Activated CD4-positive, alpha-beta T cell treated with anti-CD3 and anti-CD28 coated beads, Interleukin-2, amount 10 ng/mL, durations not matched to agents 7 days and 5 days (primary cell): ENCODE measurements at places on chromosomes 5 and 9.

DNA sequence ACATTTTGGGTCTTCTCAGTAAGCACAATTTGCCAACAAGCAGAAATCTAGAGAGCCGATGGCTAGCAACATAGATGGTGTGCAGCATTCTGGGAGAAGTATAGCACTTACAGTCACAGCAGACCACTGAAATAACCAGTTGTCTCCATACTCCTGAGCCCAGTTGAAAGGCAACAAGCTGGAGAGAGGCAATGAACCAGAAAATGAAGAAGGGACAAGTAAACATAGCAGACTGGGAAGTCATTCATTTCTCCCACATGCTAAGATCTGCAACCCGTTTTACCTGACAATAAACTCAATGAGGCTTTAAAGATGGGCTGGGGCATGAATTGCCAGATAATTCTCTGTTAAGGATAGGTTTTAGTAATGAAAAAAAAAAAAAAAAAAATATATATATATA is 575.6 kb upstream of the GRAMD2B start:
- DNase-seq = no peak

DNA sequence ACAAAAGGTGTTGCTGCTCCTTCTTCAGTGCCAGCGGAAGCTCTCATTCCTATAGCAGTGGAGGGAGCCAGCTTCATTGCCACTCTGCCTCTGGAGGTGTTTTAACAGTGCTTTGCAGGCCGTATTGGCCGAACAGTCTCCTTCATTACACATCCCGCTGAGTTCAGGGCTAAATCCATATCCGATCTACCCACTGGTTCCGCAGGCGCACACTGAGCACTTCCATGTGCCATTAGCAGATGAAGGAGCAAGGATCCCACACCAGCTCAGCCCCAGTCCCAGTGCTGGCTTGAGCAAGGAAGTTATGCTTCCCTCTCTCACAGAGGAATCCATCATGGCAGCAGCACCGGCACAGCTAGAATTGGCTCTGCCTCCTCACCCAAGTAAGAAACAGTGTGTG is 121.2 kb upstream of the IRX2 start:
- DNase-seq = no peak

DNA sequence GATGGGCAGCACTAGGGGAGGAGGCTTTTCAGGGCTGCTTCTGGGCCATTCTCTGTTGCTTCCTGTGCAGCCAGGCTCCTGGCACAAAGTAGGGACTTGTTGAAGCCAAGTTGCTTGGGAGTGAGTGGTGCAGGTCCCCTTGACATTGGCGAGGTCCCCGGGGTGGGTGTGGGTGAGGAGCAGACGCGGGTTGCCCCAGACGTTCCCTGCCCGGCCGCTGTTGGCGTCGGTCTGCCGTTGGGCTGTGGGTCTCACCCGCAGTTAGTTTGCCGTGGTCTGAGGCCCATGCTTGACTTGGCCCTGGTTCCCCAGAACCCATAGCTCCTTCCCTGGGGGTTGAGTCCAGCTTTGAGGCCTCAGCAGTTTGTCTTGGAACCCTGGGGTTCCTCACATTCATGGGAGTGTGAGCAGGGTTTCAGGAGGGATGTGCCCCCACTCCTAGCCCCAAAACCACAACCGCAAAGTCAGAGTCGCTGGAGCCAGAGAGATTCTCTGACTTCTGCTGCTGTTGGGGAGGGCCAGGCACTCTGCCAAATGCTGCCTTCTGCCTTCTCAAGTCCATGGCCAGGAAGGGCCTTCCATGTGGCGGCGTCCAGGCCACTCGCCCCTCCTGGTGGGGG is 77.5 kb downstream of the RXRA start:
- DNase-seq = peak; percentile 36

DNA sequence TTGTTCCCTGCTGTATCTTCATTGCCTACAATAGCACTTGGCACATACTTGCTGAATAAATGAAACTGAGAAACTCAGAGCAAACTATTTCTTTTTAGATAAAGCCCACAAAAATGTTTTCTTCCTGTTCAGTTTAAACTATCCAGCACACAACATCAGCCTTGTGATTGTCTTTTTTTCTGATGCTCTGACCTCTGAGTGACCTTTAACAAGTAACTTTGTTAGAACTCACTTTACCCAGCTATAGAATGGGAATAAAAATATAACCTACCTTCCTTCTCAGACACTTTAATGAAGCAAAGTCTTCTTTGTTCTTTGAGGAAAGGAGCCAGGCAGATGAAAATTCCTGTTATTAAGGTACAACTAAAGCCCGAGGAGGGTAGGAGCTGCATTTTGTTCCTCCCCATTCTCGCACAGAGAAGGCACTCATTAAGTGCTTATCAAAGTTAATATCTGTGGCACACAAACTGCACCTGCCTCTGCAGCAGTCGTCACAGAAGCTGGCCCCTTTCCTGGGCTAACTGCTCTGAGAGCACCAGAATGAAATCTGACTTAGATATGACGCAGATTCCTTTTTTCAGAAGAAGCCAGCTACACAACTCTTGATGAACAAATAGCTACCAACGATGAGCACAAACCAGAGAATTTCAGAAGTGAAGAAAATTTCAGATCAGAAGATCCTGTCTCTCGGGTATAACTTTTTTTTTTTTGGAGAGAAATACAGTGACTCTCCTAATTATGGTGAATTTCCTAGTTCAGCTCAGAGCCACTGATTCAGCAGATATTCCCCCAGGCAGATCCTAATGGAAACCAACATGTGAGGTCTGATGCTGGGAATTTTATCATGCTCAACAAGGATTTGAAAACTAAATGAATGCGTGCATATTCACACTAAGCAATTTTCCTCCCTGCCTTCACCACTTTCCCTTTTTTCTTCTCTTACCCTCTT is 31.0 kb upstream of the NR3C1 start:
- peak; percentile 26 for DNase-seq

GRCh38 chr5:149278451-149279210 is 7.0 kb downstream of the AFAP1L1 start:
- DNase-seq = no peak

DNA sequence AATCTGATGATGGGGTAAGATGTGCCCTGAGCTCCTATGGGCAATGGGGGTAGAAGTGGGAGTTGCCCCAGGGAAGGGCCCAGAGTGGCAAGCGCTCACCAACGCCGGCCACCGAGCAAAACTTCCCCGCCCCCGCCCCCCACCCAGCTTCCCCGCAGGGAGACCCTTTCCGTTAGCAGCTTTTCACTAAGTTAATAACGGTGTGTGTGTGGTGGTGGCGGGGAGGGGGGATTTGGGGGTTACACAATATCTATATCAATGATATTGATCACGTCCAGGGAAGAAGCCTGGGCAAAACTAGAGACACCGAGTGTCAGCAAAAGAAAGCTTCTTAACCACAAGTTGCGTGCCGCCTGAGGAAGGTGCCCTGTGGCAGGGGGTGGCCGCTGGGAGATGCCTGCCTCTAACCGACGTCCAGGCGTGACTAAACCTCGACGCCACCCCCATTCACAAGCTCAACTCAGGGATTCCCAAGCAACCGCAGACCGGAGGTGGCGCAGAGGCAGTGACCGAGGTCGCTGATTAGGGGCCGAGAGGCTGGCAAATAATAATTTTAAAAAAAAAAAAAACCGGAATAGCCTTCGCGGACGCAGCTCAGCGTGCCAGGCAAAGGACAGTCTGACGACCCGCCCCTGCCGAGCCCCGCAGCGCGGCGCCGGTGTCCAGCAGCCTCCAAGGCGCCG is 222.6 kb downstream of the MEF2C start:
- DNase-seq = no peak

DNA sequence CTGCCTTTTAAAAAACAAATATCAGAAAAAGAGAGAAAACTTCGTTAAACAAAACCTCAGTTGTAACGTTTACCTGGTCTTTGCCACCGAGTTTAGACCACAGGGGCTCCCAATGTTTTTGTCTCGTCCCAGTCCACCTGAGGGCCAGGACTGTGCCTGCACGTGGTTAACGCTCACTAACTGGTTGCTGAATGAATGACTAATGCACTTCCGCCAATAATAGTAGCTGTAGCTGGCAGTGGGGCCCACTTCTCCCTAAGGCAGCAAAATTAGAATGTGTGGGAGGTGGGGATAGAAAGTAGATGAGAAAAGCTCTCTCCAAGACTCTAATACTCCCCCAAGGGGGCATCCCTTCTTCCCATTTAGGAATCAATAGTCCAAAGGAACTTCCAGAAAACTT is 29.1 kb upstream of the MED27 start:
- DNase-seq = no peak

- DNase-seq = no peak
Observed at GRCh38 chr5:153005711-153006110, 484.8 kb upstream of the GRIA1 start.

GRCh38 chr5:153938191-153938842 is 100.4 kb downstream of the FAM114A2 start:
- DNase-seq = no peak

DNA sequence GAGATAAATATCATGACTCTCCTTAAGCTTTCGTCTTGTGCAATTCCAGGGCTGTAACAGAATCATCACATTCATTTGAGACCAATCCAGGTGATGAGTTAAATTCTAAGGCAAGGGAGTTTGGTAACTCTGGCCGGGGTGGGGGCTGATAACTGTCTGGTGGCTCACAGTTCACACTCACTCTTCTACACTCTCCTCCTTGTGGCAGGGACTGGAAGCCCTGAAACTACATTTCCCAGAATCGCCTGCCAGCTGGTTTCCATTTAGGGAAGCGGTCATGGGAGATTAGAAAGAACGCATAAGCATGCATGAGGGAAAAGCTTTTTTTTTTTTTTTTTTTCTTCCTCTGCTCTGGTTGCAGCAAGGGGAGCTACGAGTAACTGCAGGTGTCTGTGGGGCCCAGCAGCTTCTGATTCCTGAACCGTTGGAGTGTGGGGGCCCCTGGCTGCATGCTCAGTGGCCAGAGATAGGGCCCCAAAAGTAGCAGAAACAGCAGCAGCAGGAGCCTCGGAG is 154.8 kb upstream of the TBC1D2 start:
- no peak for DNase-seq

DNA sequence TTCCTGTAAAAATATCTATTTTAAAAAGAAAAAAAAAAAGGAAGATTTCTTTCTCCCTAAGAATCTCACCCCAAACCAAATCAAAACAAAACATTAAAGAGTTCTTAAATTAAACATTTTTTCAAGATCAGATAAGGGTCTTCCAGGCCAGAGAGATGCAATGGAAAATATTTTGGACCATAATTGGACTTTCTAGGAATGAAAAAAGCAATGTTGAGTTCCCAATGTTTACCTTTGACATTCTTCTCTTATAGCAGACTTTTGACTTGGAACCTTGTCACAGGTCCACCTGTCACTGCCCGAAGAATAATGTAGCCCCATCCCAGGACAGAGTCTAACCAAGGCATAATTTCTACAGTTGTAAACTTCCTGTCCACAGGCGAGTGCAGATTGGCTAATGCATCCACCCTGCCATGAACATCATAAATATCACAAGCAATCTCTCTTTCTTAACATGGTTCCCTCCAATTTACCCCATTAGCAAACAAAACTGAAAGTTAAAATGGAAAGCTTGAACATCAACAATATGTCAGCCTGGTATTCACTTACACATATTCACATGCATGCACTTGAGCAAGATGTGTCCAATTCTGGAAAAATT is 121.7 kb upstream of the ZNF366 start:
- DNase-seq = no peak

DNA sequence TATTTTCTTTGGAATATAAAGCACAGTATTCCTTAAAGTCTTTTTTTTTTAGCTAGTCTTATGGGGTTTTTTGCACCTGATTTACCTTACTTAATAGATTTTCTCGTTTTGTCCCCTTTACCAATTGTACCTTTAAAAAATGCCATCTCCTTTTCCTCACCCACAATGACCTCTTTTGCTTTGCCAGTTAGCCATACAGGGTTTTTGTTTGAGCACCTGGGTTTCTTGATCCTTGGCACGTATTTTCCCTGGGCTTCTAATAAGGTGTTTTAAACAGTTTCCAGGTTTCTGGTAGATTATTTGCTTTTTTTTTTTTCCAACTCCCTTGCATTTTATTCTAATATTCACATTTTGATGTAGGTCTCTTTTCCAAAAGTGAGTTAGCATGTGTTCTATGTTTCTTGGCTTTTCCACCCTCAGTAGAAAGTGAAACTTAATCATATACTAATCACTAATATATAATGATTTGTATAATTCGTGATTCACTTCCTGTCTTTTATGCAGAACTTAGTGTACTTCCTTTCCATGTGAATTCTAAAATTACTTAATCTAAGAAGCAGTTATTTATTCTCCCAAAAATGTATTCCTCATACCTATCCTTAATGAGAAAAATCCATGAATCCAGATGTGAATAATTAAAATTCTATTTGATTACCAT is 673.9 kb upstream of the RGMB start:
- no peak for DNase-seq

DNA sequence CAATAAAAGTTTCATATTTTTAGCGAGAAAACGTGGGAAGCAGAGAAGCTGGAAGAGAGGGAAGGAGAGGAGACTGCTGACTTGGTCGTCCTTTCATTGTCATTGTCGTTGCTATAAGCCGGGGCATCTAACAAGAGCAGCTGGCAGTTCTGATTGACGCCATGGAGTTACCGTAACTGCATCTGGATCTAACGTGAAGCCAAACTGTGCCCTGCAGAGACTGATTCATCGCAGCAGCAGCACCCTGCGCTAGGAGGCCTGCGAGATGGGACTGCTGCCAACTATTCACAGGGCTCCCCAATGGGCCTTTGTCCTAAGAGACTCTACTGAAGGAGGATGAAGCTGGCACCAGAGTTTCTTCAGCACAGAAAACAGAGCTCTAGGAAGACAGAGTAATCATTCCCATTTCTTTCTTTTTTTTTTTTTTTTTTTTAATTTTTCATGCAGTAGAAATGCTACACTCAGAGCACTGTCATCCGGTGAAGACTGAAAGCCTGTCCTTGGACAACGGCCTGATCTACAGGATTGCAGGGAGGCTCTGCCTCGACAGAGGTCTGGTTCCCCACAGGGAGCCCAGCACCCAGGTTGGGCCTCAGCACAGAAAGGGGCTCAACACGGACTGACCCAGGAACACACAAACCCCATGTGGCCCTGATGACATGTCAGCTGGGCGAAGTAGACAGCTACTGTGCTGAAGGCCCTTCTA is 47.8 kb downstream of the RETREG1 start:
- DNase-seq = no peak

DNA sequence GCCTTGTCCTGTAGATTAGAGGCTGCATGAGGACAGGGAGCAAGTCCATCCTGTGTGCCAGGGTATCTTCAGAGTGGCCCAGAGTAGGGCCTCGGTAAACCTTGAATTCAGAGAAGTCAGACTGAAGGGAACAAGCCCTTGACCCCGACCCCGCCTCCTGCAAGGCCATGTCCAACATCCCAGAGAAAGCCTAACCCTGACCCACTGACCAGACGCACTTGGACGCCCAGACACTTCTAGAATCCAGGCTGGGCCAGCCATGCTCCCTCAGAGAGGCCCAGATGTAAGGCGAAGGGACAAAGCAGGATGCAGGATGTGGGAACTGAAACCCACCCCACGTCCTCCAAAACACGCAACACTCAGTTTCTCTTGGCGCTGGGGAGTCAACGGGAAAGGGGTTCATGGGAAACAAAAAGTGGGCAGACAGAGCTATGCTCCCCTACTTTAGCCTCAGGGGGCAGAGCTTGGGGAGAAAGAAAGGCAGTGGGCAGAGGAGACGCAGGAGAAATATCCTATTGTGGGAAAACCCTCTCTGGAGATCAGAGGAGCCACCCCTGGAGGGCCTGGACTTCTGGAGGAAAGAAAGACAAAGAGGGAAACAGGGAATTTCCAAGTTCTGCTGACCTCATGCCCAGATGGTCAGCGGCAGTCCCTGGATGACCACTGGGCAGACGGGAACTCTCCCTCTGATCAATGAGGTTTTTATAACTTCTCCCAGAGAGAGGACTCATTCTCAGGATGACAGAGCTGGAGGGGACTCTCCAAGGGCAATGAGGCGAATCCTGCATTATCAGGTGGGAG is 13.0 kb downstream of the TNIP1 start:
- DNase-seq = no peak

GRCh38 chr9:137265496-137266161 is 10.5 kb downstream of the NELFB start:
- DNase-seq = no peak

- DNase-seq = no peak
Observed at GRCh38 chr9:91664663-91665062, 241.0 kb upstream of the NFIL3 start.
